ENCODE measurements at places on chromosomes 2 and 18.

DNA sequence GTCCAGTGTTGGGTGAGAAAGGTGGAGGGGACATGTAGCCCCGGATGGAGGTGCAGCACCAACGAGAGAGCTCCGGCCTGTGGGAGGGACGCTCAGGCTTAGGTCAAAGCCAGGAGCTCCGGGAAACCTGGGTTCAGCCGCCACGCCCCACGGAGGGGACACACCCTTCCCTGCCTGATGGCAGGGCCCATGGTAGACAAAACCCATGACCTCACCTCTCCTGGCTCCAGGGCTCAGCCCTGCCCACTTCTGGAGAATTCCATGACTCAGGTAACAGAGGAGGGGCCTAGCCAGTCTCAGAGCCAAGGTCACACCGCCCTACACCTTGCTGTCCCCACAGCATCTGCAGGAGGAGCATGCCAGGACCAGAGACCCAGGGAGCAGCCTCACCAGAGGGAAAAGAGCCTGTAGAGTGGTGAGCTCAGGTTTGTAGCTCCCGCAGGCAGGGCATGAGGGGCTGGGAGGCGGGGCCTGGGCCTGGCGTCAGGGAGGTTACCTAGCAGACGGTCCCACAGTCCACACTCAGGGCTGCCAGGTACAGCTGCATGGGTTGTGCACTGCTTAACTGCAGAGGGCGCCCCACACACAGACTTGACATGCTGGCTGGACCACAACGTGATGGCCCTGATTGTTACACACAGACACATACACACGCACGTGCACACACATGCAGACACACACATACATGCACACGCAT lies 70.8 kb upstream of the SMAD7 start:
- DNase-seq, result no peak

DNA sequence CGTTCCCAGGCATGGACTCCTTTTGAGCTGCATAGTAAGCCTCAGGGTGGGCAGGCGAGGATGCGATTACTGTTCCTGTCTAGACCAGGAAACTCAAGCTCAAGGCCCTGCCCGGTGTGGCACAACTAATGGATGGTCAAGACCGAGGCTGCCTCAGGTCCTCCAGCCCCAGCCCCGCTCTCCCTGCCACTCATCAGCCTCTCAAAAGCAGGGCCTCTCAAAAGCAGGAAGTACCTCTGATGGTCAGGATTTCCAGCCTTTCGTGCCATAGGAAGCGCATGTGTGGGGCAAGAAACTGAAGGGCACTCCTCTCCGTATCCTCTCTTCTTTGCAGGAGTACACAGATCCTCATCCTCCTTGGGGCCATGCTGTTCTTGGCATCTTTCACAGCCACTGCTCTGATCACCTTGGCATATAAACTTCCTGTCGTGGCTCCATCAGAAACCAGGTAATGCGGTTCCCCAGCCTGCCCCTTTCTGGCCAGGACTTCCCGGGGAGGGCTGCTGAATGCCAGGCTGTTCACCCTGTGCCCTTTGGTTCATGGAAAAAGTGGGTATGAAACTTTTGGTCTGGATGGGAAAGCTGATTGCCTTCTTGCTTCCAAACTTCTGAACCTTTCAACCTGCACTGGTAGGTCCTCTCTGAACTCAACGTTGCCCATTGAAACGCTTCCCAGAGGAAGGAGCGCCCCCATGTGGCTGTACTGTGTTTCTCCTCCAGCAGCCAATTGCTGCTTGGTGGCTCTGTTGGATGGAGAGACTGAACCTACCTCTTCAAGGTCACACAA lies 82.8 kb upstream of the SEC11C start:
- DNase-seq, result peak; percentile 45

DNA sequence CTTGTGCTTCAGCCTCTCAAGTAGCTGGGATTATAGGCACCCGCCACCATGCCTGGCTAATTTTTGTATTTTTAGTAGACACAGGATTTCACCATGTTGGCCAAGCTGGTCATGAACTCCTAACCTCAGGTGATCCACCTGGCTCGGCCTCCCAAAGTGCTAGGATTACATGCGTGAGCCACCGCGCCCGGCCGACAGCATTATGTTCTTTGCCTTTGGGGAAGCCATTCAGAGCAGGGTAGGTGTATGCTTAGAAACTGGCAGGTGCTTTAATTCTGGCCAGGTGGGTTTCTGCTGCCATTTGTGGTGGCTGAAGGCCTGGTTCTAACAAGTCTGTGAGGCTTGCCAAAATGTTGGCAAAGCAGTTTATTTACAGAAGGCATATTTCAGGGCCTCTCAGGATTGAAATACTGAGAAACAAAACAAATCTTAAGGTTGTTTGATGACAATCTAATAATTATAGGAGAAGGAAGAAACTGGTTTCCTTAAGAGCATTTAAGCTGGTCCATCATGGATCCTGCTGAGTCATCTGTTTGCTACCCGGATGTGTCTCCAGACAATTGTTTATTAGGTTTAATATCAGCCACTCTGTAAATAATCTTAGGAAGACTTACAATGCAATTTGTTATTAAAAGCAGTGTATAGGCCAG lies 16.0 kb downstream of the SLC20A1 start:
- no peak for DNase-seq

- no peak for DNase-seq
Observed at GRCh38 chr18:58878640-58879039, 14.0 kb downstream of the ZNF532 start.

DNA sequence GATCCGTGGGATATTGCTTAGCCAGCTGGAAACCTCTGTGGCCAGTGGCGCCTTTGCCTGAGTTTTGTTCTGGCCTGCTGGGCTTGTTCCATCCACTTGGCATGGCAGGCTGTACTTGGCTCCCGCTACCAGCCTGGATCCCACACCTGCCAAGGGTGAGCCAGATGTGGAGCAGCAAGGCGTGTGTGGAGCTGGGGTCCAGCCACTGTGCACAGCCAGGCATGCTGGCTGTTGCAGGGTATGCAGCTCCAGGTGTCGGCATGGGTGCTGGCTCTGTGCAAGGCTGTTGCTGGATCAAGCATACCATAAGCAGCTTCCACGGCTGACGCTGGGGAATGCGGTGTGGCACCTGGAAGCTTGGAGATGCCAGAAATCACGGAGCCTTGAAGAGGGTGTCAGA lies 34.5 kb downstream of the PTPN4 start:
- DNase-seq, result no peak

DNA sequence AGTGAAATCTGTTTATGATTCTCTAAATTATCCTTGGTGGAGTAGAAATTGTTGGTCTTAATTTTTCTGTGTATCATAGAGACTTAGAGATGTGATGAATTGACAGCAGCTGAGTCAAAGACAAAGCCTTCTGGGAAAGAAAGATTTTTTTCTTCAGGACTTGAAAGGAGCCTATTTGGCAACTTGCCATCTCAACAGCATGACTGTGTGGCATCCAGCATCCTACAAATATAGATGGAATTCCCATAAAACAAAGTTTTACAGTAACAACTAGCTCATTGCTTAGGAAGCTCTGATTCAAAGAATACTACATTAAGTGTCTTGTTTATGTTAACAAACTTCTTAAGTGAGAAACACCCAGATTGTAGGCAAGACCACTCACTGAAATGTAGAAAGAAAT lies 79.2 kb upstream of the SETBP1 start:
- peak; percentile 76 for DNase-seq

GRCh38 chr2:241156971-241157441 lies 6.7 kb downstream of the PPP1R7 start:
- no peak for DNase-seq

GRCh38 chr18:59685501-59685900 lies 11.7 kb downstream of the CCBE1 start:
- no peak for DNase-seq

- peak; percentile 21 for DNase-seq
Observed at GRCh38 chr18:31603315-31603714, 11.6 kb downstream of the TTR start.

GRCh38 chr2:12809526-12809925 lies 92.8 kb downstream of the TRIB2 start:
- no peak for DNase-seq

GRCh38 chr2:44578471-44579093 lies 216.8 kb downstream of the CAMKMT start:
- no peak for DNase-seq

DNA sequence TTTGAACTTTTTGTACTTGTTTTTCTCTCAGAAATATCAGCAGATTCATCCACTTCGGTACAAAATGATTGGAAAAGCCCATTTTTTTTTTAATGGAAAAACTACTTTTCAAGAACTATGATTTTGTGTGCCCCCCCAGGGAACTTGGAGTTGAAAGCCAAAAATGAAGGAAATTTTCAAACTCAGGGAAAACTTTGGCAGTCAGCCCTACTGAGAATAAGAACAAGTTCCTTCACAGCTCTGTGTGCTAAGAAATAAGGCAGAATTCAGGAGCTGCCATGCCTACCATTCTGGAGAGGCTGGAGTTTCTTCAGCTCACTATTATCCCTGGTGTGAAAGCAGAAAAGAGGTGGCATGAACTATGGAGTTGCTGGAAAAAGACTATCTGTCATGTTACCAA lies 226.0 kb upstream of the SLC35G4 start:
- DNase-seq, result no peak

- no peak for DNase-seq
Observed at GRCh38 chr2:189366349-189366748, 74.9 kb upstream of the WDR75 start.

GRCh38 chr2:181411105-181411849 lies 45.9 kb upstream of the ITGA4 start:
- no peak for DNase-seq

Data from kidney glomerular epithelial cell (primary cell).